ENCODE measurements at places on chromosomes 1 and 21. TPM values are rescaled to one million over a fixed set of nuclear protein-coding genes. Genes with fewer than 3 reads are reported as not detected.

DNA sequence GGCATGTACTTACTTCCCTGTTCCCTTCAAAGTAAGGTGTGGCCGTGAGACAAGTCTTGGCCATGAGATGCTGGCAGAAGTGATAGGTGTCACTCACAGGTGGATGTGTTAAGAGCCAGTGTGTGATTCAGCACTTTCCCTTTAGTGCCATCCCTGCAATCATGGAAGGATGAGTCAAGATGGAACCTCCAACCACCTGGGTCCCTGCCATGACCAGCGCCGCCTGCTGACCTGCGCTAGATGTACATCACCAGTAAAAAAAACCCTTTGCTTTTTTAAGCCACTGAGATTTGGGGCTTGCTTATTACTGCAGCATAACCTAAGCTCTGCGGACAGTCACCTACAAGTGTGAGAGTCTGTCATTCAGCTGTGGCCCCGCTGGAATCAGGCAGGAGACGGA lies 71.7 kb downstream of the TOMM20 start:
- peak; percentile 5 for DNase-seq

Gene NCDN
- 25.7 TPM for polyA plus RNA-seq

DNA sequence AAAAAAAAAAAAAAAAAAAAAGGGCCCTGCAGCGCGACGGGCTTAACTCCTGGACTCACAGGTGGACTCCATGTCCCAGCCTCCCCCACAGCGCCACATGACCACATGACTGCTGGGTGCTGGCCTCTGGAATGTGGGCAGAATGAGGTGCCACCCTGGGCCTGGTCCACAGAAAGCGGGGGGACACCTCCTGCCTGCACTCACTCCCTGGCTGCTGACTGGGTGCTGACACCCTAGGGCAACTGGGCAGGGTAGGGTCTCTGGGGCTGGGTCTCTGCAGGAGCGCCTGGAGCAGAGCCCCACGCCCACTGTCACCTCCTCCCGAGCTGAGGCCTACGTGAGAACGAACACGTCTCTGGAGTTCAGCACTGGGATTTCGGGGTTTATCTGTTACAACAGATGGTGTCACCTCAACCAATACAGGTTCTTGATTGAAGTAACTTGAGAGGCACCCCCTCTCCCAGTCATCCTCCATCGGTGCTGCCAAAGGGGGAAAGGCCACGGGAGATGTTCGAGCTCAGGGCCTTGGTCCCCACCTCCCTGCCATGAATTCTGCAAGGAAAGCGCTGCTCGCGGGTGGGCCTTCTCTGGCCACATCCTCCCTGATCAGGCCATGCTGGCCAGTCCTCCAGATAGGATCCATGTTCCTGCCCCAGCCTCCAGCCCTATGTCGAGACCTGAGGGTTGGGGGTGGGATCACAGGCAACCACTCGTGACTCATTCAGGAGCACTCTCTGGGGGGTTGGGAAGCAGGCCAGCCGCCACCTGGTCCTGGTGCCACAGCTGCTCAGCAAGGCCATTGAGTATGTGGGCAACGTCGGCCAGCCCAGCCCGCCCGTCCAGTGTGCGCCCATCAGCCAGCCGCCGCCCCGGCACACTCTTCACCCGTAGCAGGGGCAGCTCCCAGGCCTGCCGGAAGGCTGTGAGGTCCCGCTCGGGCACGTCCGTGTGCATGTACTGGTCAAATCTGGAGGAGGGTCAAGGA lies 5.4 kb downstream of the CPLANE2 start:
- DNase-seq: no peak

- no peak for DNase-seq
Observed at GRCh38 chr21:46374761-46375389, 50.9 kb downstream of the PCNT start.

DNA sequence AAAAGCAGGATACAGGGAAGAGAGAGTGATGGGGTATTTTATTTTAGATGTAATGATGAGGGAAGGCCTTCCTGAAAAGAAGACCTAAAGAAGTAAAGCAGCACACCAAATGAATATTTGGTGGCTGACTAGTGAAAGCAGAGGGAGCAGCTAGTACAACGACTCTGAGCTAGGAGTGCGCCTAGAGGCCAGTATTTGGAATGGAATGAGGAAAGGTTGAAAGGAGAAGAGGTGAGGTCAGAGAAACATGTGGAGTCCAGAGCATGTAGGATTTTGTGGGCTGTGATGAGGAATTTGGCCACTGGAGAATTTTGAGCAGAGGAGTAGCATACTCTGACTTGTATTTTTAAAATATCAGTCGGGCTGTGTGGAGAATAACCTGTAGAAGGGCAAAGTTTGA lies 11.8 kb upstream of the RPL5 start:
- no peak for DNase-seq
